ENCODE measurements at places on chromosomes 5 and 9. TPM values are rescaled to one million over a fixed set of nuclear protein-coding genes. Genes with fewer than 3 reads are reported as not detected.

DNA sequence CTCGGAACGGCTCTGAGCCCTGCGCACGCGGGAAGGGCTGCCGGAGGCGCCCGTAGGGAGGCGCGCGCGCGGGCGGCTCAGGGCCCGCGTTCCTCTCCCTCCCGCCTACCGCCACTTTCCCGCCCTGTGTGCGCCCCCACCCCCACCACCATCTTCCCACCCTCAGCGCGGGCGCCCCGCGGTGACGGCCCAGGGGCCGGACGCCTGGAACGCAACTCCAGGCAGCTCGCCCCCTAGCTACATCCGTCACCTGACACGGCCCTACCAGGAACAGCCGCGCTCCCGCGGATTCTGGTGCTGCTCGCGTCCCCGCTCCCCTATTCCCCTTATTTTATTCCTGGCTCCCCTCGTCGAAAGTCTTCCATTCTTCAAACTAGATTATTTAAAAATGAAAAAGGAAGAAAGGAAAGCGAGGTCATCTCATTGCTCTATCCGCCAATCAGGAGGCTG lies at the start of gene CDKN2B-AS1:
CDKN2B-AS1 (plus strand) TSS at position 236 of the 450 bp plus-strand sequence.
- peak; percentile 83 for DNase-seq

GRCh38 chr5:153014194-153014593 lies 476.3 kb upstream of the GRIA1 start:
- no peak for DNase-seq

DNA sequence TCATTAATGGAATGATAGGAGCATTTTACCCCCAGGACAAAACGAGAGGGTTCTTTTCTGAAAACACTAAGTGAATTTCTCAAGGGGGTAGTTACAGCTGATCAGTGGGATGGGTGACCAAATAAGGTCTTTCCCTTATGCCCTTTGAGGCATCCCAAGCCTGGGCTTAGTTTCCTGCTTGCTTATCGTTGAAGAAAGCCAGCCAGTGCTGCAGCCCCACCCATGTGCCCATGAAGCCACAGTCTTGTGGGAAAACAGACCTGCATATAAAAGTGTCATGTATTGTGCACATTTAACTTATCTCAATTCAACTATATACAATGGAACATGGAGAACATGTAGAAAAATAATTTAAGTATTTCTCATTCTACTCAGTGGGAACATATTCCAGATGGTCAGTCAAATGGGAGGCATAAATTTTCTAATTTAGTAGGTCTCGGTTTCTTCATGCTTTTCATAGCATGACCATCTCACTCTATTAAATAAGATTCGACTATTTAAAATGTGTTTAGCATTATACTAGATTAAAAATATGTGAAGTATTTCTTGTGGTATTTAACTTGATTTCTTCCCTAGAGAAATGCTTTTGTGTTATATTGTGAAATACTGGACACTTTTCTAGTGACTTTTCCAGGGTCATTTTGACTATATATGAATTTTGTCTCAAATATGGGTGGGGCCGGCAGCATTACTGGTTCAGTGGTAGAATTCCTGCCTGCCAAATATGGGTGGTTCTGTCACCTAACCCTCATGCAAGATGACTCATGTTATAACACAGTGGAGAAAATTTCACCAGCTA lies 189.7 kb upstream of the SGCD start:
- no peak for DNase-seq

GRCh38 chr5:34817558-34818351 lies 21.2 kb upstream of the TTC23L start:
- DNase-seq: no peak

- peak; percentile 94 for DNase-seq
Measured at GRCh38 chr5:125311743-125312142, 565.3 kb upstream of the ZNF608 start.

DNA sequence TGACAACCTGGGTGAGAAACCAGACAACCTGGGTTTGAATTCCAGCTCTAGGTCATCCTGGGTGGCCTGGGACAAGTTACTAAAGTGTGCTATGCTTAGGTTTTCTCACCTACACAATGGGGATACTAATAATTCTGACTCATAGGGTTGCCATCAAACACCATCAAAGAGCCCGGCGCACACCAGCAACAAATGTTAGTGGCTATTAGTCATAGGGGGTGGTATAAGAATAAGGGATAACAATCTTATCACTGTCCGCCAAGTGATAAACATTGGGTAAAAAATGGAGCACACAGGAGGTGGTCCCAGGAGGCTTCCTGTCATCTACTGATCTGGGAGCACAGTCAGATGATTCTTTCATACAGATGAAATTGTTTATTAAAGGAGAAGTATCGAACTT lies 61.4 kb upstream of the AFAP1L1 start:
- peak; percentile 52 for DNase-seq

DNA sequence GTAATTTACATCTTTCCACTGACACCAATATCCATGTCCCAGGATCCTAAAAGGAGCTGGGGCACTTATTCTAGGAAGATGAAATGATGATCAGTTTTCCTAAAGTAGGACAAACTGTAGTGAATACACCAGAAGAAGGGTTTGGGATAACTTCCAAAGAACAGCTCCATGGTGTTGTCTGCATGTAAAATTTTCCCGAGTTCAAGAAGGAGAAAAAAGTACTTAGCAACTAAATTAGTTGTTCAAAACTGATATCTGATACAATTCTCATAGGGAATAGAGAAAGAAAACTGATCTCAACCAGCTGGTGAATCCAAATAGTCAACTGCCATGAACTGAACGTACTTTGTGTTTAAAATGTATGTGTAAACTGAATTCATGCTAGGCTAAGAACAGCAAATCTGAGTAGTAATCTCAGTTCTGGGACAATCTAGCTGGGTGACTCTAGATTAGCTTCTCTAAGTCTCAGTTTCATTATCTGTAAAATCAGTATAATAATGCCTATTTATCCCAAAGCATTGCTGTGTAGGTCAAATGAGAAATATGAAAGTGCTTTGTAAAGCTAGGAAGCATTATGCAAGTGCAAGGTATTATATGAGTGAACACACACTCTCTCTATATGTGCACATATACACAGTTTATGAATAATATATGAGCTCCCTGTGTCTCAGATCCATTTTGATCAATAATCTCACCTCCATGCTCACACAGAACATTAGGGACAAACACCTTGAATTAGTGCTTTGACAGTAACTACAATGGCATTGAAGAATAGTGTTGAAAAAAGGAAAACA lies 357.7 kb downstream of the SLIT3 start:
- DNase-seq: no peak

GRCh38 chr5:72486371-72486770 lies 20.8 kb downstream of the ZNF366 start:
- no peak for DNase-seq

DNA sequence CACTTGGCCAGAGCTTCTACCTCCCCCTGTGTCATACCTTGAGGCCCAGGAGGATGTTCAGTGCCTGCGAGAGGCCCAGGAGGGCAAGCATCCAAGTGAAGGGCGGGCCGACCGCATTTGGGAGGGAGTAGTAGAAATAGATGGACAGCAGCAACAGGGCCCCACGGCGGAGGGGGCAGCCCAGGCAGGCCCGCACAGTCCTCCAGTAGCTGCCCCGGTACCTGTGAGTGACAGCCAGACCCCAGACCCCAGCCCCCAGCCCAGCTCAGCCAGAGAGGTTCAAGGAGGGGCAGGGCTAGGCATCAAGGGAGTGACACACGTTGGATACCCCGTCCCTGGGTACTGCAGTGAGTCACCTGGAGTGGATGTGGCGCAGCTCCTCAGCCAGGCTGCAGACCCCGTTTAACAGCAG lies 1.4 kb downstream of the STING1 start:
- peak; percentile 71 for DNase-seq

GRCh38 chr5:4855036-4855435 lies 285.1 kb upstream of the ADAMTS16 start:
- DNase-seq: no peak

DNA sequence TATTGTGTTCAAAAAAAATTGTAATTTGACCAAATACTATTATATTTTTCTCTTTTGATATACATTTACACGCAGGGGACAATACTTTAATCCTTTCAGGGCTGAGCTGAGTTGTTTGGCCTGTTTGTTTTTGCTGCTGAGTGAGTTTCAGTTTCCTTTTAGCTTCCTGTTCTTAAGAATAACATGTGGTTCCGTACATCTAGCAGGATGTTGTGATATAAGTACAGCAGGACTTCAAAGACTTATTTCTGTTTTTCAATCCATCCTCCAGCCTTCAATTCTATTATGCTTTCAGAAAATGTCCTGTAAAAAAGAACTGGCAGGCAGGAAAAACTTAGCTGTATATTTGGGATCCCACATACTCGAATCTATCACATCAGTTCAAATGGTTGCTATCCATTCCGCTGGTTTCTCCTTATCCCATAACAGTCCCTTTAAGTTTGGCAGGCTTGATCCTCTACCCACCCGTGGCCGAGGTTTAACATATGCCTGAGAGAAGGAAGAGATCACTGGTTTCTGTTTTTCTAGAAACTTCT lies 1037.3 kb upstream of the ACO1 start:
- DNase-seq: peak; percentile 72

- DNase-seq: no peak
Measured at GRCh38 chr5:22852807-22853660, at the start of gene CDH12. CDH12 (minus strand) TSS chr5:22853344.

- no peak for DNase-seq
Measured at GRCh38 chr5:139842321-139842720, 46.7 kb downstream of the PSD2 start.

- DNase-seq: no peak
Measured at GRCh38 chr5:78317515-78317914, 23.0 kb upstream of the AP3B1 start.

- peak; percentile 84 for DNase-seq
Measured at GRCh38 chr9:130539420-130540223, 39.8 kb upstream of the FUBP3 start.

DNA sequence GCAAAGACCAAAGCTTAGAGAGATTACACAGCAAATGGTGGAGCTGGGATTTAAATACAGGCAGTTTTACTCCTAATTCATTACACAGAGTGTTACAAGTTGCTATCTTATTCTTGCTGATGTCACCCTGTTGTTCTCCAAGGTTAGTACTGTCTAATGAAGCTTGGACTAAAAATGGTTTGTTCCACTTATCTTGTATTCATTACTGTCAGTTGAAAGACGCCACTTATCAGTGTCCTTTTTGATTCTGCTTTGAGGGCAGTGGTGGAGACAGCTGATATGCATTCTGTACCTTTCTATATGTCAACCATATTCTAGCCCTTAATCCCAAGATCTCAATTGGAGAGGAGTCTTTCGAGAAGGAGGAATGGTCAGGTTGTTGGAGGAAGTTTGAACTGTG lies 14.0 kb upstream of the DENND4C start:
- DNase-seq: no peak

GRCh38 chr5:154174091-154174490 lies 16.4 kb upstream of the GALNT10 start:
- DNase-seq: no peak

- peak; percentile 41 for DNase-seq
Measured at GRCh38 chr5:53333160-53333559, 147.3 kb upstream of the FST start.

DNA sequence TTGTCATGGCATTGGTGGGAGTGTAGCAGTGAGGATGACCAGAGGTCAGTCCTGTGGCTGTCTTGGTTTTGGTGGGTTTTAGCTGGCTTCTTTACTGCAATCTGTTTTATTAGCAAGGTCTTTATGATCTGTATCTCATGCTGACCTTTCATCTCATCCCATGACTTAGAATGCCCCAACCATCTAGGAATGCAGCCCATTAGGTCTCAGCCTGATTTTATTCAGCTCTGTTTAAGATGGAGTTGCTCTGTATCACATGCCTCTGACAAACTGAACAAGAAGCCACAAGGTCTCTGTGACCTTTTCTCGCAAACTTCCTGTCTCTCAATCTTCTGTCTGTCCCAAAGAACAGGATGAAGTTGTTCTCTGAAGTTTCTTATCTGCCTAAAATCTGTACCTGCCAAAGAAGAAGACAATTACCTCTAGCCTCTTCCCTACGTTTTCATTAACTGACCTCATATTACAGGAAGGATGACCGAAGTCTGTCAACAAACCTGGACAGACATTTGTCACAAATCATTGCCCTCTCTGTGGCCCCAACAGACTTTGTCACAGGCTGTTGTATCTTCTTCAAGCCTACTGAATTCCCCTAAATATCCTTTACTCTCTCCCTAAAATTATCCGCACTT lies 284.2 kb upstream of the SEMA6A start:
- DNase-seq: no peak

- DNase-seq: peak; percentile 89
Measured at GRCh38 chr5:127988146-127988760, 95.3 kb upstream of the SLC12A2 start.

- no peak for DNase-seq
Measured at GRCh38 chr5:139863361-139863760, 67.8 kb downstream of the PSD2 start.

- peak; percentile 39 for DNase-seq
Measured at GRCh38 chr5:115180165-115180709, 10.5 kb upstream of the TRIM36 start.

DNA sequence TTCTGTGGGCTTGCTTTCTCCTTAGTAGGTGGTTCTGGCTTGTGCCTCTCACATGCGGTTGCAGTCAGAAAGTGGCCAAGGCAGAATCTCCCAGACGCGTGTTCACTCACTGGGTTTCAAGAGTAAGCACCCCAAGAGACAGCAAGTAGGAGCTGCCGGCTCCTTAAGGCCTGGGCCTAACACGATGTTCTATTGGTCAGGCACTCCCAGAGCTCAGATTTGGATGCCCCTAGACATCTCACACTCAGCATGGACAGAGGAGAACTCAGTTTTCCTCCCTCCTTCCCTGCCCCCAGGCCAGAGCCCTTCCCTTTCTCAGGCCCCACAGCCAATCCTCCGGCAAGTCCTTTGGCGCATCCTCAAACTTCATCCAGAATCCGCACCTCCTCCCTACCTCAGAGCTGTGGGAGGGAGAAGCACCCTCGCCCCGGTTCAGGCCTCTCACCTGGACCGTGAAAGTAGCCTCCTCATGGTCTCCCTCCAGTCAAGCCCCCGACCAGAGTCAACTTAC lies 6.5 kb upstream of the CARD19 start:
- no peak for DNase-seq

Gene PCDHGA3
- 0.57 TPM for total RNA-seq

Gene BARX1
- not detected for total RNA-seq

Gene IRGM
- total RNA-seq: 0.57 TPM

Gene KIF2A
- total RNA-seq: 49.4 TPM

Gene CLTA
- 418 TPM for total RNA-seq

Gene SLC36A3
- total RNA-seq: not detected

Gene CNTNAP3B
- total RNA-seq: not detected

Gene IL5
- not detected for total RNA-seq

Gene ANXA2R
- total RNA-seq: 1.7 TPM

Gene SLC6A18
- not detected for total RNA-seq

Data from LHCN-M2 (cell line).